Cardiac fibroblast (primary cell): ENCODE measurements at places on chromosomes 1 and 21.

DNA sequence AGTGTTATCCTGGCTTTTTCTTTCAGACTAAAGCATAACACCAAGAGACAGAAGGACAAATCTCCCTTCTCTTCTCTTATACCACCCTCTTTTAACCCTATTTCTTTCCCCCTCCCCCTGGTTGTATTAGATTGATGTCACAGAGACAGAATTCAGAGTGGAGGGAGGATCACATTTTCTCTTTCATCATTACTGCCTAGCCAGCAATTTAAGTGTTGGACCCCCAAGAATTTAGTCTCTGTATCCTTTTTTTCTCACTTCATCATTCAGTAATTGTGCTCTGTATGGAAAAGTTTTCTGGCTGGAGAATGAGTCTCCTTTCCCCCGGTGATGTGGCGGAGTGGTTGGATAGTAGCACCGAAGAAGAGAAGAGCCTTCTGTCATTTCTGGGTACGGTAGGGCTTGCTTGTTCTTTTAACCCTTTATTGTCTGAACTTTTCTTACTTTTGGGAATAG lies 124.8 kb downstream of the CLEC20A start:
- DNase-seq, result no peak

GRCh38 chr1:202144402-202145067 lies at the start of gene ARL8A:
ARL8A (minus strand) TSS chr1:202144737; CDS start chr1:202144572, 165 bp downstream.
- DNase-seq, result peak; percentile 48

DNA sequence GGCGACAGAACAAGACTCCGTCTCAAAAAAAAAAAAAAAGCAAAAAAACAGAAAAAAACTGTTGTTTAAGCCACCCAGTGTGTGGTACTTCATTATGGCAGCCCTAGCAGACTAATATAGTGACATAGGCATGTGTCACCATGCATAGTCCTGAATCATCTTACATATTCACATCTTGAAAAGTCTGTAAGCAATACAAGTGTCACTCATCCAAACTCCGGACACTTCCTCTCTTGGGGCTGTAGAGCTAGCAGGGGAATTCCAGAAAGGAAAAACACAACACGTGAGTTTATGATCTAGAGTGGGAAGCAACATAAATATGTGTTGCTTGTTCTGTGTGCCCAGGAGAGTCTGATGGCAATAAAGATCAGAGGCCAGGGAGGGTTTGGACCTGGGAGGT lies 81.6 kb upstream of the KCNE2 start:
- no peak for DNase-seq

- no peak for DNase-seq
These were observed 74.0 kb downstream of the SYT6 start for GRCh38 chr1:114079596-114080190.

GRCh38 chr21:33651965-33652680 lies 9.8 kb downstream of the ITSN1 start:
- DNase-seq, result no peak

DNA sequence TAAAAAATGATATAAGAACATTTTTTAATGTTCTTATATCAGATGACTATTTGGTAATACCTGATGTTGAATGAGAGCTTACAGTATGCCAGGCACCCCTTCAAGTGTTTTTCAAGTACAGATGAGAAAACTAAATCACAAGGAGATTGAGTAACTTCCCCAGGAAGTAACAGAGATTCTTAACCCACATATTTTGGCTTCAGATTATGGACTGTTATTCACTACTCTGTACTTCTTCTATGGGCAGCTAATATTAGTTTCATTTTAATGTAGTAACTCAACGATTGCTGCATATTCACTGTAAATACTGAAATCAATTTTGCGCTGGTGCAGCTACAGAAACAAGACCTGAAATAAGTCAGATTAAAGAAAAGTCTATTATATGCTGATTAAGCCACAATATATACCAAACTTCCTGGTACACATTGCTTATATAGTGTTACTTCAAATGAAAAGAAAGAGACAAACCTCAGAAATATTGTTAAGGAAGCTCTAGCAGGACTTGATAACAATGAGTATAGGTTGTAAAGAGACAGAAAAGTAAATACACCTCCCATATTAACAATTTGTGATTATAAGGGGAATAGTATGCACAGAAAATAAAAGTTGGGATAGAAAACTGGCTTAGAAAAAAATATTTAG lies 19.7 kb downstream of the DPYD start:
- DNase-seq, result peak; percentile 82

DNA sequence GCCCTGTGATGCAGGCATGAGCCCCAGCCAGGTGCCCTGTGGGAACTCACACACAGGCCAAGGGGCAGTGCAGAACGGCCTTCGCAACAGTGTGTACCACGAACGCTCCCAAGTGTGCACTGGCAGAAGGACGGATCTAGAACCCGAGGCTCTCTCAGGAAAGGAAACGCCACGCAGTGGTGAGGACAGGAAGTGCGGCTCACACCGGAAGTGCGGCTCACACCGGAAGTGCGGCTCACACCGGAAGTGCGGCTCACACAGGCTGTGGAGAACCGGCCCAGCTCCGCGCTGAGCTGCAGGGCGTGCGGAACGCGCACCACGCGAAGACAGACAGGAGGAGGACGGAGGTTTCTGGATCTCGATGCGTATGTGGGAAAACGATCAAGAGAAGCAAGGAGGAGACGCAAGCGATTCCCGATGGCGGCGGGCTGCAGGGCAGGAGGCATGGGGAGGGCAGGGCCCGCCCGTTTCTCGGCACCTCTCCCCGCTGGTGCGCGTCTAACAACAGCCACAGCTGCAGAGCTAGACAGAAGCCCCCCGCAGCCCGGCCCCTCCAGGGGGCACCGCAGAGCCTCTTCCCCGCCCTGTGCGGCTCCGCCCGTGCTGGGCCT lies 35.9 kb upstream of the TMEM52 start:
- DNase-seq, result no peak

DNA sequence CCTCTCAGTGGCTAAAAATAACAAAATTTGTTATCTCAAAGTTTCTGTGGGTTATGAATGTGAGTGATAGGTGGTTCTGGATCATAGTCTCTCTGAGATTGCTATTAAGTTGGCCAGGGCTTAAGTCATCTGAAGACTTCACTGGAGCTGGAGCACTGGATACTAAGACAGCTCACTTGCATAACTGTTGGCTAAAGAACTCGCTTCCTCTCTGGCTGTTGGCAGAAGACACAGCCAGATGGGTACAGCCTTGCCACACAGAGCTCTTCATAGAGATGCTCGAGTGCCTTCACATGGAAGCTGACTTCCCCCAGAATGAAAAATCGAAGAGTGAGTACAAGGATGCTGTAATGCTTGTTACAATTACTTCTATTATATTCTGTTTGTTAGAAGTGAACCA lies 333.8 kb downstream of the ZP4 start:
- no peak for DNase-seq

GRCh38 chr1:19322481-19322880 lies 10.4 kb downstream of the SLC66A1 start:
- no peak for DNase-seq

DNA sequence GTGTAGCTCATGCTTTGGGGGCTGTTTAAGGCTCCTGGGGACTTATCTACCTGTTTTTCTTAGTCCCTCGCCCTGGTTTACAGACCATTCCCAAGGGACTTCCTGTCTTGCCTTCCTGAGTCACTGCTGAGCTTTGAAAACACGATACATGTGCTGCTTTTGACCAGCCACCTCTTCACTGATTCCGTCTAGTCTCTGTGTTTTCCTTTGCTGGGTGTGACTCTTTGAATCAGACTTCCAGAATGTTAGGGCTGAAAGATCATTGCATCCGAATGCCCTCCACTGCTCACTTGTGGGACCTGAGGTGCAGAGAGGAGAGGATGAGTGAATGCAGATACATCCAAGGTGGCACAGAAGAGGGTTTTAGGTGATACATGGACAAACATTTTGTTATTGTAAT lies 35.4 kb upstream of the CITED4 start:
- DNase-seq, result peak; percentile 91

GRCh38 chr1:46719689-46720088 lies 775 bp upstream of the EFCAB14 start:
- DNase-seq, result no peak

- no peak for DNase-seq
These were observed 120.5 kb downstream of the IER5 start for GRCh38 chr1:181208967-181209366.

DNA sequence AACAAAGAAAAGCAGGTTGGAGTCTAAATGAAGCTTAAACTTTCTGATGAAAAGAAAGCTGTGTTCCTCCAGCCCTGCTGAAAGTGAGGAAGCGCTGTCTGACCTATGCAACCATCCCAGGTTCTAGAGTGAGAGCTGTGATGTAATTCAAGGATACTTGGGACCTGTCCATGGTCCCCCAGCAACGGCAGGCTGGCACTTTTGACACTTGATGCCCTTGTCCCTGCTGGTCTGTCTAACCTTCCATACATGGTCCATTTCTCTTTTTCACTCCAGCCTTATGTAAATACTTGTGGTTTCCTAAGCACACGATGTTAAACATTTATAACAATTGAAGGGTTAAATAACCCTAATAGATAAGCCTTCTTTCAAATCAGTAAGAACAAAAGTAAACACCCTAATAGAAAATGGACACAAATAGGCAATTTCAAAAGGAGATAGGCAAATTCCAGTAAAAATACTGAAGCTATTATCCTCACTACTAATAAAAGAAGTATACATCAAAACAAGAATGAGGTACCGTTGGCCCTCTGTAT lies 17.7 kb upstream of the KDM4A start:
- no peak for DNase-seq

DNA sequence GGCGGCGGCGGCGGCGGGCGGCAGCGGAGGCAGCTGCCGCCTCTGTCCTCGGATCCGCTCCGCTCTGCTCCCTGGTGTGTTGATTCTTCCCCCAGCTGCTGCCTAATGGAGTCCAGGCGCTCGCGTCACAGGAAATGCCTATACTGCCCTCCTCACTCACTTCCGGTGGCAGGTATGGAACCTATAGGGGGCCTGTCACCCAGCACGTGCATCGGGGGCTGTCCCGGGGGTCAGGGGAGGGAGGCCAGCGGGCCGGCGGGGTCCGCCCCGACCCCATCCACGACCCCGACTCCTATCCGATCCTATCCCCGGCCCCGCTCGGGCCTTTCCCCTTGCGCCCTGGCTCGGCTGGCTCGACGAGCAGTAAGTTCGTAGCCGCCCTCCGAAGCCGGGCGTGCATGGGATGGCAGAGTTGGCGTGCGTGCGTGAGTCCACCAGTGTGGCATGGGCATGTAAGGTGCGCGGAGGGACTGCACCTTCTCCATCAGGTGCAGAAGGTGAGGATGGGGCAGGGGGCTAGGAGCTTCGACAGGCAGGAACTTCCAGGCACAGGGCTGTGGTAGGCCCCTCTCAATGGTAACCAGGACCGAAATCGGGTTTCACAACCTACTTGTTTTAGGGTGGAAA lies at the start of gene WDR26:
TSS of gene WDR26 (minus strand) at position 107 of the 627 bp plus-strand sequence.
- DNase-seq, result peak; percentile 77

DNA sequence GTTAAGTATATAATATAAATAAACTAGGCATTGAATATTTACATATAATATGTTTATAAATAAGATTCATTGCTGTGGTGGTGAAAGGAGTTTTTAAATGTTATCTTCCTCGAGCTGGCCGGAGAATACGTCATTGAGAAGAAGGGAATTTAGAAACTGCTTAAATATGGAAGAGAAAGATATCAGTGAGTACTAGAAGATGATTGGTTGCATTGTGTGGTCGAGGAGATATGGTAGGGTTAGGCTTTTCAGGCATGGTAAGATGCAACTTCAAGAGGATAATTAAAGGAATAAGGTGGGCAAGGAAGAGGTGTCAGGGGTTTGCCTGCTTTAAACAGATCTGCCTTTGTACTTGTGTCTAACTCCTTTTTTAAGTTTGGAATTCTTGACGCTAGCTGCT lies 73.5 kb downstream of the RPS6KC1 start:
- DNase-seq, result no peak

- no peak for DNase-seq
These were observed 36.8 kb downstream of the RAB3GAP2 start for GRCh38 chr1:220235462-220235861.

GRCh38 chr1:14365301-14365988 lies 233.0 kb upstream of the KAZN start:
- peak; percentile 32 for DNase-seq
